Activated CD4-positive, CD25-positive, alpha-beta regulatory T cell (primary cell): ENCODE measurements at places on chromosomes 12 and 14.

- no peak for DNase-seq
Observed at GRCh38 chr12:105843986-105844760, 294.6 kb downstream of the NUAK1 start.

GRCh38 chr14:71319666-71320065, 412.4 kb downstream of the PCNX1 start:
- DNase-seq: no peak

DNA sequence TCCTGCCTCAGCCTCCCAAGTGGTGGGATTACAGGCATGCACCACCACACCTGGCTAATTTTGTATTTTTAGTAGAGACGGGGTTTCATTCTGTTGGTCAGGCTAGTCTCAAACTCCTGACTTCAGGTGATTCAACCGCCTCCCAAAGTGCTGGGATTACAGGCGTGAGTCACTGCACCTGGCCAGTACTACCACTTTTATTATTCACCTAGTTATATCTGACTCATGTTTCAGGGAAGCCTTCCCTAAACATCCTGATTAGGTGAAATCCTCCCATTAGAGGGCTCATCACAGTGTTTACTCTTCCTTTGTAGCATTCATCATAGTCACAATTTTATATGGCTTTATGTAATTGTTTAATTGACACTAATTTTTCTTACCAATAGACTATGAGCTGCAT, 295.3 kb upstream of the SOX5 start:
- no peak for DNase-seq

GRCh38 chr12:120903412-120904196, 554 bp downstream of the SPPL3 start:
- peak; percentile 62 for DNase-seq

GRCh38 chr14:65242732-65243134, 140.4 kb upstream of the MAX start:
- no peak for DNase-seq
